ENCODE measurements at places on chromosomes 12 and 14.

DNA sequence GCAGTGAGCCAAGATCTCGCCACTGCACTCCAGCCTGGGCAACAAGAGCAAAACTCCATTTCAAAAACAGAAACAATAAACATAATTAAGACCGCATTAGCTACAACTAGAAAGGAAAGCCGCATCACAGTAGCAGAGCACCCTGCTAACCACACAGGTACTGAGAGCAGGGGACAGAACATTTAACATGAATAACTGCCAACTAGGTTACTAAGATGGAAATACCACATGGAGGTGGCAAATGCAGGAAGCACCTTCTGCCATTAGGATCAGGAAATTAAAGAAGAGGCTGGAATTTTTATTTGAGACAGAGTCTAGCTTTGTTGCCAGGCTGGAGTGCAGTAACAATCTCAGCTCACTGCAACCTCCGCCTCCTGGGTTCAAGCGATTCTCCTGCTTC lies 41.9 kb downstream of the CDC42BPB start:
- DNase-seq = no peak

- DNase-seq = no peak
Observed at GRCh38 chr14:48398675-48399282, 723.4 kb upstream of the MDGA2 start.

DNA sequence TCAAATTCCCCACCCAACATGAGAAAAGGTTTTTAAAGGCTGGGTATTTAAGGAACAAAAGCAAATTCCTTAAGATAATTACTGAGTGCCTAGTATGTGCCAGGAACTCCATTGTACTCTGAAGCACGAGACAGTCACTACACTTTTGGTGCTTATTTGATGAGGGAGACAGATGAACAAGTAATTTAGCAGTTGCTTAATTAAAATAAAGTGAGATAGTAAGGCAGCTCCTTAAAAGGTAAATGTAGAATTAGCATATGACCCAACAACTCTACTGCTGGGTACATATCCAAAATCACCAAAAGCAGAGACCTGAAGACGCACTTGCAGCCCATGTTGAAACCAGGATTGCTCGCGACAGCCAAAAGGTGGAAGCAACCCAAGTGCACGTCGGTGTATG lies 21.3 kb downstream of the POLE start:
- DNase-seq = no peak

DNA sequence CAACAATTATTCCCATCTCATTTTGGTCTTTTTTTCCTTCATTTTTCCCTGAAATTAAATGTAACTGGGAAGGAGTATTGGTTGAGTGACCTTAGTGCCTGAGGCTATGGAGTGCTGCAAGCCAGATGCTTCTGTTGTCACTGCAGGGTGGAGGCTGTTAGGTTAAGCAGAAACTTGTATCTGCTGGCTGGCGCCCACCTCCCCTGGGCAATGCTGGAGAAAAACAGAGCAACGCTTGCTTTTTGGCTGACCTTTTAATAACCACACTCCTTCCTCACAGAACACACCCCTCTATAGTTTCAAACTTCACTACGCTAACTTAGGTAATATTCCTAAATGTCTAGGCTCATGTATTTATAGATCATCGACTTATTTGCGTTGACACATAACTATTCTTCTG lies 583.5 kb upstream of the NOVA1 start:
- no peak for DNase-seq

DNA sequence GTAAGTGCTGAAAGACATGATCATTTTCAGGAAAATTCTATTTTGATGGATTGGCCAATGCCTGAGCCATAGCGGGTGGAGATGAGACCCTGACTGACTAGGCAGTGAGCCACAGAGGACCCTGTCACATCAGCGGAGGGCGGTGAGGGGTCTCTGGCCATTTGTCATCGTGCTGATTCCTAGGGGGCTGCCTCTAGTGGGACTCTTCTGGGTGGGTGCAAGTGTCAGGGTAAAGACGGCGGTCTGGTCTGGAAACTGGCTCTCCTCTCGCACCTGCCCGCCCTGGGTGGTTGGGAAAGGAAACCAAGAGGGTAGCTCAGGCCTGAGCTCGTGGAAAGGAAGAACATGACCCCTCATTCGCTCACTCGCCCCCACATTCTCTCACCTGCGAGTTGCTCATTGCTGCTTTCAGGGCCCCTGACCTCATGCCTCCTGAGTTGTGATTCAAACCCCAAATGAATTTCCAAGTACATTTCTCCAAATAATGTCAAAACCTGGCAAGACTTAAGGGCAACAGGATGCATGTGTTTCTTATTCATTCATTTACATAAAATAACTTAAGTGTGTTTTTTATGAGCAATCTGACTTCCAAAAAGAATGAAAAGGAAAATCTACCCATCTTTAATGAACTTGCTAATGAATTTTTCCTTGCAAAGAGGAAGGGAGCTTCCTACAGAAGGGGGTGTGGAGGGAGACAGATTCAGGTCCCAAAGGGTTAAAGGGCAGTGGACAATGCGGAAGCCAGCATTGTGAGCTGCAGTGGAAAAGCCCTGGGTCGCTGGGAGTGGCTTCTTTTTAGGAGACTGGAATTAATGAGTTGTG lies 12.8 kb downstream of the MEG3 start:
- DNase-seq = no peak

DNA sequence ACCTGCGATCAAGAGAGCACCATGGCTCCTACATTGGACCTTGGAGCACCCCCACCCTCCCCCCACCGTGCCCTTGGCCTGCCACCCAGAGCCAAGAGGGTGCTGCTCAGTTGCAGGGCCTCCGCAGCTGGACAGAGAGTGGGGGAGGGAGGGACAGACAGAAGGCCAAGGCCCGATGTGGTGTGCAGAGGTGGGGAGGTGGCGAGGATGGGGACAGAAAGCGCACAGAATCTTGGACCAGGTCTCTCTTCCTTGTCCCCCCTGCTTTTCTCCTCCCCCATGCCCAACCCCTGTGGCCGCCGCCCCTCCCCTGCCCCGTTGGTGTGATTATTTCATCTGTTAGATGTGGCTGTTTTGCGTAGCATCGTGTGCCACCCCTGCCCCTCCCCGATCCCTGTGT lies 1.8 kb upstream of the RNU7-1 start:
- DNase-seq = no peak

DNA sequence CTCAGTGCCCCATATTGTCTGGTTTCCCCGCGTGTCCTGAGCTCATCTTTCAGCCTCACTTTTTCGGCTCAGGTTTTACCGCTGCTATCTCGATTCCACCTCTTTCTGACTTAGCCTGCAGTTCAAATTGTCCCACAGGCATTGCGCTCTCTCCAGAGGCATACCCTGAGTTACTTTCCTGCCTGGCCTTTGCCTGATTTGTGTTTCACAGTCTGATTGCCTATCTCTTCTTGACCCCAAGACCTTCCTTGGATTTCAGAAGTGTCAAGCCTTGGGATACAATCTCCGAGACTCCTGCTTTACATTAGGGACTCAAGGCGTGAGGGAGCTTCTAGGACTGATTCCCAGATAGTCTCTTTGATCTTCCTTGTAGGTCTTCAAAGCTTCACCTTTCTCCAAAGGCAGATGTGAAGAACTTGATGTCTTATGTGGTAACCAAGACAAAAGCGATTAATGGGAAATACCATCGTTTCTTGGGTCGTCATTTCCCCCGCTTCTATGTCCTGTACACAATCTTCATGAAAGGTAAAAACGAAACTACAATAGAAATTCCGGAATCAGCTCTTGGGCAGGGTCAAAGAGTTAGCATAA lies 629 bp downstream of the LETMD1 start:
- DNase-seq = no peak

GRCh38 chr12:57772429-57773322 lies at the start of gene EEF1AKMT3:
EEF1AKMT3 (plus strand) TSS chr12:57772614; CDS start chr12:57772725, 111 bp downstream.
- no peak for DNase-seq

DNA sequence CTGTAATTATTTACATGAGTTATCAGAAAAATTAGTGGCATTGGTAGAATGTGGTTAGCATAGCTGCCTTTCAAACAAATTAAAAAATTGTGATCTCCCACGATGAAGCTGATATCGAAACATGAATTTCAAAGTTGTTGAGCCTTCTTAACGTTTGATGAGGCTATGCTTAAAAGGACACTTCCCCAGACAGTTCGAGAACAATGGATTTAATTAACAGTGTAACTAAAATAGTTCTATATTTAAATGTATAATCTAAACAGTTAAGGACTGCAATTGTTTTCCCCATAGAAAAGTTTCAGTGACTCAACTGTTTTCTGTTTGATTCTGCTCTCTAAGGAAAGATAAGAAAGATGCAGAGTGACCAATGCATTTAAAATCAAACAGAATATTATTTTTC lies 1.6 kb downstream of the CLEC2B start:
- no peak for DNase-seq

DNA sequence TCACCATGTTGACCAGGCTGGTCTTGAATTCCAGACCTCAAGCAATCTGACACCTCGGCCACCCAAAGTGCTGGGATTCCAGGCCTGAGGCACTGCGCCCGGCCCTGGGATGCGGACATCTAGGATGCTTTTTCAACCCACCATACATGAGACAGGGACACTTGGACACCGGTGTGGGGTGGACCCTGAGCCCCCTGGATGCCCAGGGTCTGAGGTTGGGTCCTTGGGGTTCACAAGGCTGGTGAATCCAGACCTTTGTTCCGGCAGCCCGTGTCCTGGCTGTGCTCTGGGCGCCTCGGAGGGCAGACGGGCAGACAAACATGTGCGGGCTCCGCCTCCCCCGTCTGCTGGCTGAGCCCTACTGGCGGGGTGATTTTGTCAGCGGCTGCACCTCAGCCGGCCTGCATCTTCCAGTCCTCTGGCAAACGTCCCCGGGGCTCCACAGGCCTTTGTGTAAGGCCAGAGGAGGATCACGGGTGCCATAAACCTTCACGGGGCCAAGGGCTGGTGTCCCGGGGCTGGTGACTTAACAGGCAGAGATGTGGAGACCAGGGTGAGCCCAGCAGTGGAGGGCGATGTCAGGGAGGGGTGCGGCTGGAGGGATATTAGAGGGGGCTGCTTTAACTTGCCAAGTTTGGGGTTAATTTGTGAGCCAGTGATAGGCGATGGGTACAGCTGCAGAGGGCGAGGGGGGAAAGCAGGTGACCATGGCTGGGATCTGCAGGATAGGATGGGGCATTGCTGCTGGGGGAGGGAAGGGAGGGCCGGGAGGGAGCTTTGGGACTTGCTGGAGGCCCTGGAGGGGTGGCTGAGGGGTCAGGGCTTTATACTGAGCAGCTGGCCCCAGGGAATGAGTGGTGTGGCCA lies 5.8 kb downstream of the ASPG start:
- no peak for DNase-seq

GRCh38 chr14:77809011-77809410 lies 9.1 kb downstream of the ADCK1 start:
- DNase-seq = no peak

GRCh38 chr12:121162985-121163384 lies 30.3 kb downstream of the P2RX7 start:
- DNase-seq = no peak

GRCh38 chr14:70098250-70098809 lies 90.4 kb downstream of the SLC8A3 start:
- no peak for DNase-seq
